ENCODE measurements at places on chromosomes 12 and 14. TPM values are rescaled to one million over a fixed set of nuclear protein-coding genes. Genes with fewer than 3 reads are reported as not detected.

The PTGDR gene
- not detected for total RNA-seq

The RD3L gene
- total RNA-seq: not detected

- no peak for DNase-seq
Measured at GRCh38 chr14:47507861-47508260, 167.5 kb downstream of the MDGA2 start.

DNA sequence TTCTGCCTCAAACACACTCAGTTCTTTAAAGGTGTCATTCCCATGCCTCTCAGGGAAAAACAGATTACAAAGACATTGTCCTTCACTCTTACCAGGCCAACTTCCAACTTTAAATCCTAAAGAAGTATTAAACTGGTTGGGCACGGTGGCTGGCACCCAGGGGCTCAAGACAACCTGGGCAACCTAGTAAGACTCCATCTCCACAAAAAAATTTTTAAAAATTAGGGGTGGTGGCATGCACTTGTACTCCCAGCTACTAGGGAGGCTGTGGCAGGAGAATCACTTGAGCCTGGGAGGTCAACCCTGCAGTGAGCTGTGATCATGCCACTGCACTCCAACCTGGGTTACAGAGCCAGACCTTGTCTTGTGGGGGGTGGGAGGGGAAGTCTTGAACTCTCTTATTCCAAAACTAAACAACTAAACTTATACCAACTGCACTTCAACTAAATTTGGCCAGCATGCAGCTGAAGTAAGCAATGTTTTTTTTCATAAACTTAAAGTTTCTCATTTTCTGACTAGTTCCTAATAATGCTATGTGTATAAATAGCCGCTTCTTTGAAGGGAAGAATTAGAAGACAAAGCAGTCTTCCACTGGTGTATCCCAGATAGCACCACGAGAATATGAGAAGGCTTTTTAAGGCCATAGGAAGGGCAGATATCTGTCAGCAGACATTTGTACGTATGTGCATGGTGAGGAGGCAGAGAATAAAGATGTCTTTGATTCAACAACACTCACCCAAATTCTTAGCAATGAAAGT lies 2.4 kb downstream of the SLC11A2 start:
- no peak for DNase-seq

DNA sequence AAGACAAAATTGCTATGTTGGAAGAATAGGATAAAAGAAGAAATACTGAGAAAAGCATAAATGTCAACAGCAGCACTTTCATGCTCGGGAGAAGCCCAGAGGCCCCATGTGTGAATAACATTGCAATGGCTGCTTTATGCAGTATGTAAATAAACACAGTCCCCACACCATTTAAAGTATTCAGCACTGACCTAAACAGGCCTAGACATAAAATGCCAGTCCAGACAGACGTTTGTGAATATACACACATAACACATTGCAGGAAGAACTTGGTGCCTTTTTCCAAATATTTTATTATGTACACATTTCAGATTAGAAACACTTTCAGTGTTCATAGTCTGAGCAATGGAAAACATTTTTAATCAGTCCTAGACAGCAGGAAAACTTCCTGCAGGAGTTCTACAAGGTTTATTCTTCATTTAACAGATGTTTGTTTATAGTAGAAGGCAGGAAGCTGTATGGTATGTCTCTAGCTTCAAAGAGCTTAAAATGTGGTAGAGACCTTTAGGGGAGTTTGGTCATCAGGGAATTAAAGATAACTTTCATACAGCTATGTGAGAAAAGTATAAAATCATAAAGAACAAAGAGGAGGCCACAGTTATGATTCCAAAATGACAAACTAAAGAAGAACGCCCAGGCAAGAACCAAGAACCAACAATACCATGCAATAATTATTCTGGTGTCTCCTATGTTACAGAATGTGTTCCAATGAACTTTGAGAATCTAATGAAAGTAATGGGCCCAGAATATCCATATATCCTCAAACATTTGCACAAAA lies 30.6 kb upstream of the SLC38A2 start:
- DNase-seq: no peak

Measured in neural crest cell (in vitro differentiated cells).